Immature natural killer cell (primary cell): ENCODE measurements at places on chromosomes 11 and 22.
A peak's percentile ranks its signal among the peaks of the same experiment; 100 is the strongest.

DNA sequence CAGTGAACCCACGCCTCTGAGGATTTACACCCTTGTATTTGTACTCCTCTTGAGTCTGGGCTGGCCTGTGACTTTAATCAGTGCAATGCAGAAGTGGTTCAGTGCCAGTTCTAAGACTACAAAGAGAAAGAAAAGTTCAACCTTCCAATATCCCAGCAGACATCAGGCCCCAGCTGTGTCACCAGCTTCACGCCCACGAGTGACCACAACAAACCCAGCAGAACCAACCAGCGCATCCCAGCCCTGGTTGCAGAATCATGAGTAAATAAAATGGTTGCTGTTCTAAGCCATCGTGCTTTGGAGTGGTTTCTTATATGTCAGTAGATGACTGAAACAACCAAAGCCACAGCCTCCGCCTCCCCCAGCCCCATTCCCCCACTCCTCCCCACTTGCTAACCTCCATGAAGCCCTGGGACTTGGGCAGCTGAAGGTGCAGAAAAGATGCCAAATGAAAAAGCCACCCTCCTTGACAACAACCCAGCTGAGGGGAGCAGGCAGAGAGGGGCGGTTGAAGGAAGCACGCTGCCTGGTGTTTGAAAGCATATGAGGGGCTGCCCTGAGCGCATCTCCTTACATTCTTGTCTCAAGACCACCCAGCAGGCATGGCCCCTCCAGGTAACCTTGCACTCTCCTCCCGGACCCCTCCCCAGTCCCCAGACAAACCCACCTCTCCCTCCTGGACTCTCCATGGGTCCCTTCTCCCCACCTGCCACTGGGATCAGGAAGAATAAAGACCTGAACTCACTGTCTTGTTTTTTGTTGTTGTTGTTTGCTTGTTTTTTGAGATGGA is 20.9 kb downstream of the TSKU start:
- H3K36me3 ChIP-seq, result no peaks in the 10 kb centered on the region
- no peak overlapping the region for H3K4me3 ChIP-seq
- no peak overlapping the region for H3K27ac ChIP-seq
- peaks cover 6% of the 10 kb centered on the region for H3K27me3 ChIP-seq
- no peak for DNase-seq

GRCh38 chr22:47107431-47107830 is 345.0 kb downstream of the TBC1D22A start:
- H3K4me1 ChIP-seq, result no peaks in the 10 kb centered on the region
- H3K27me3 ChIP-seq, result no peaks in the 10 kb centered on the region
- no peak overlapping the region for H3K4me3 ChIP-seq
- no peak for DNase-seq
- H3K36me3 ChIP-seq, result peaks cover 10% of the 10 kb centered on the region

- no peaks in the 10 kb centered on the region for H3K4me1 ChIP-seq
- no peaks in the 10 kb centered on the region for H3K36me3 ChIP-seq
- no peaks in the 10 kb centered on the region for H3K27me3 ChIP-seq
- no peak overlapping the region for H3K27ac ChIP-seq
- no peak overlapping the region for H3K4me3 ChIP-seq
These were observed 312.1 kb downstream of the NTM start for GRCh38 chr11:131682373-131683015.

- H3K27ac ChIP-seq, result peak overlapping the region; percentile 23
- H3K4me1 ChIP-seq, result peaks cover 32% of the 10 kb centered on the region
- H3K36me3 ChIP-seq, result no peaks in the 10 kb centered on the region
- no peak overlapping the region for H3K4me3 ChIP-seq
- peaks cover 2% of the 10 kb centered on the region for H3K27me3 ChIP-seq
These were observed 46.2 kb downstream of the WNT11 start for GRCh38 chr11:76159983-76160661.

DNA sequence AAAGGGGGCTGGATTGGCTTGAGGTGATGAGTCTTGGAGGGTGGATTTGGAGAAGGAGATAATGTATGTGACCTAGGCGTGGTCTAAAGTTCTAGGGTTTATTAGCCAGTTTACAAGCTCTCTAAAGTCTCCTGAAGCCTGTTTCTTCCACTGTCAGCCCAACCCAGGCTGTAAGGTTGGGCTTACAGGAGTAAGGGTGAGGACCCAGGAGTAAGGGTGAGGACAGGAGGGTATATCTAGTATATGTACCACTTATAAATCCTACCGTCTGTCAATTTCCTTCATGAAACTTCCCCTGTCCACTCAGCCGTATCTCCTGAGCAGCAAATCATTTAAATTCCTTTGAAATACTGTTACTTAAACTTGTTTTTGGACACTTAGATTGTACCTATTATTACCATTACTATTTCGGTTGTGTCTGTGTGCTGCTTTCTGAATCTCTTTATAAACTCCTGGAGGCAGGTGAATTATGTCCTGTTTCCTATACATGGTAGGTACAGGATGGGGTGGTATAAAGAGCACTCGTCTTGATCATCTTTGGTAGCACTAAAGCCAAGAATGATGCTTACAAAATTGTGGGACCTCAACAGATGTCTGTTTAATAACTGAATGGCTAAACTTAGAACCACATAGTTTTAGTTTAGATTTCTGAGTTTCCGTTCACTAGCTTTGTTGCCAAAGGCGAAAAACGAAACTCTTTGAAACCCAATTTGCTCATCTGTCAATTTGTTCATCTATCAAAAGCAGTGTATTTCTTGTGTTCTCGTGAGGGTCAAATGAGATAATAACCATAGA is 192.0 kb downstream of the GRIK4 start:
- H3K27ac ChIP-seq, result no peak overlapping the region
- peaks cover 2% of the 10 kb centered on the region for H3K27me3 ChIP-seq
- H3K36me3 ChIP-seq, result no peaks in the 10 kb centered on the region
